Body of pancreas (tissue), 4 donors: ENCODE measurements at places on chromosomes 4 and X. TPM values are rescaled to one million over a fixed set of nuclear protein-coding genes. Genes with fewer than 3 reads are reported as not detected.

ATP2B3 gene
- total RNA-seq = not detected

CDK16 gene
- total RNA-seq = 53.2 TPM

GRCh38 chrX:39813631-39814277, 284.0 kb downstream of the BCOR start:
- peak overlapping the region; percentile 73 for H3K27ac ChIP-seq
- H3K4me3 ChIP-seq = no peak overlapping the region
- no peaks in the 10 kb centered on the region for H3K27me3 ChIP-seq
- no peaks in the 10 kb centered on the region for H3K36me3 ChIP-seq
- peaks cover 18% of the 10 kb centered on the region for H3K4me1 ChIP-seq

DNA sequence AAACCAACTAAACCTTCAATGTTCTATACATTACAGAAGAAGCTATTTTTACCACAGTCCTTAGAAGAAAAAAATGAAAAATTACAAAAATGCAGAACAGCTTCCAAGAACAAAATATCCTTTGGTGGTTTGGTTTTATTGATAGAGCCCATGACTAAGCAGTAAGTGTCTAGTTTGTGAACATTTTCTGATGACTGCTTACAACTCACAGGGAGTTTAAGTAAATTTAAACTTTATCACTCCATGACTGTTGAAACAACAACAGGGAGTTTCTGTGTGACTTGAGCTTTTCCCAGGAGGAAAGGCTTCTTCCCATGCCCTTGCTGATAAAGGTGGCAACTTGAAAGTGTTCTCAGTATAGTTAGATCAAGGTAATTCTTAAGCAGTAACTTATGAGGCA, 2.9 kb downstream of the PF4 start:
- no peaks in the 10 kb centered on the region for H3K36me3 ChIP-seq
- no peak overlapping the region for H3K27ac ChIP-seq
- DNase-seq = no peak
- H3K4me1 ChIP-seq = peaks cover 5% of the 10 kb centered on the region
- no peak overlapping the region for H3K4me3 ChIP-seq
- H3K27me3 ChIP-seq = no peaks in the 10 kb centered on the region

DNA sequence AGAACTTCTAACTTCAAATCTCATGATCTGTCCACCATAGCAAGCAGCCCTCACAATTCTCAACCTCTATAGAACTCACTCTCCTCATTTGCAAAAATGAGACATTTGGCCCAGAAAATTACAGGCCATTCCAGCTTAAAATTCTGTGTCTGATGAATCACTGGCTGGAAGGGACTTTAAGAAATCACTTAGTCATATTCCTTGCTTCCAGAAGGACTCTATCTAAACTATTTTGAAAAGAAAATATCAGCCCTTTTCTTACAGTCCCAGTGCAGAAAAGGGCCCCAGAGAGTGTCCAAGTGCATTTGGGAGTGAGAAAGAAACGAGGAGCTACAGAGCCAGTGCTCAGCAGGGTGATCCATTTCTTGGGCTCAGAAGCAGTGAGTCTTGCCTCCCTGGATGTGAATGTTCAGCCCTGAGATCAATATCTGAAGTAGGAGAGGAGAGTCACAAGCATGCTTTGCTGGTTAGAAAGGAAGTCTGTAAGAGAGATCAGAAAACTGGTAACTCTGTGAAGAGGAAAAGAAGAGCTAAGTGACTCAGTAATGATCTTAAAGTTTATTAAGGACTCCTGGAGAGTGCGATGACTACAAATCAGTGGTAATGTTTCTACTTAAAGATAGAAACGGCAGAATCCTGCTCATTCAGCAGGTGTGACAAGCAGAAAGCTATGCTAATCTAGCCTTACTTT, 139.8 kb downstream of the PALLD start:
- H3K27ac ChIP-seq = no peak overlapping the region
- H3K27me3 ChIP-seq = no peaks in the 10 kb centered on the region
- H3K36me3 ChIP-seq = no peaks in the 10 kb centered on the region
- H3K4me1 ChIP-seq = peaks cover 6% of the 10 kb centered on the region

DNA sequence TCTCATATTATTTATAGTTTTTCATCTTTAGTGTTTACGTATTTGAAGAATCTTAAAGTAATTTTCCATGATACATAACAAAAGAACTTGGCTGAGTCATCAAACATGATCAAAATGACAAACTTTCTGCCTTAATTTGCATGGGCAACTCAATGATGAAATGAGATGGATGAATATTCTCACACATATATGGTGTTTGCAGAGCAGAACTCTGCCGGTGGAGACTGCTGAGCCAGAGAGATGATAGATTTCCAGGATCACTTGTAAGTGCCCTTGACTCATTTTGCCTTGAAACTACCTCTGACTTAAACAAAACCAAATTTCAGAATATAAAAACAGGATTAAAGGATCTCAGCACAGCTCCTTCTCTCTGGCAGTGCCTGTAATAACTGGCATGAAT, 38.2 kb downstream of the TRPC3 start:
- no peak overlapping the region for H3K27ac ChIP-seq
- no peaks in the 10 kb centered on the region for H3K27me3 ChIP-seq
- H3K4me1 ChIP-seq = no peaks in the 10 kb centered on the region
- H3K4me3 ChIP-seq = no peak overlapping the region
- no peak for DNase-seq

- H3K27me3 ChIP-seq = no peaks in the 10 kb centered on the region
- H3K27ac ChIP-seq = no peak overlapping the region
- H3K36me3 ChIP-seq = no peaks in the 10 kb centered on the region
- no peak overlapping the region for H3K4me3 ChIP-seq
- H3K4me1 ChIP-seq = no peaks in the 10 kb centered on the region
Observed at GRCh38 chrX:16772460-16772859, 13.8 kb upstream of the TXLNG start.

- no peaks in the 10 kb centered on the region for H3K27me3 ChIP-seq
- H3K36me3 ChIP-seq = peaks cover 5% of the 10 kb centered on the region
- H3K27ac ChIP-seq = no peak overlapping the region
- H3K4me3 ChIP-seq = no peak overlapping the region
- no peak for DNase-seq
- H3K4me1 ChIP-seq = no peaks in the 10 kb centered on the region
Observed at GRCh38 chr4:98423009-98423408, 161.8 kb downstream of the RAP1GDS1 start.

DNA sequence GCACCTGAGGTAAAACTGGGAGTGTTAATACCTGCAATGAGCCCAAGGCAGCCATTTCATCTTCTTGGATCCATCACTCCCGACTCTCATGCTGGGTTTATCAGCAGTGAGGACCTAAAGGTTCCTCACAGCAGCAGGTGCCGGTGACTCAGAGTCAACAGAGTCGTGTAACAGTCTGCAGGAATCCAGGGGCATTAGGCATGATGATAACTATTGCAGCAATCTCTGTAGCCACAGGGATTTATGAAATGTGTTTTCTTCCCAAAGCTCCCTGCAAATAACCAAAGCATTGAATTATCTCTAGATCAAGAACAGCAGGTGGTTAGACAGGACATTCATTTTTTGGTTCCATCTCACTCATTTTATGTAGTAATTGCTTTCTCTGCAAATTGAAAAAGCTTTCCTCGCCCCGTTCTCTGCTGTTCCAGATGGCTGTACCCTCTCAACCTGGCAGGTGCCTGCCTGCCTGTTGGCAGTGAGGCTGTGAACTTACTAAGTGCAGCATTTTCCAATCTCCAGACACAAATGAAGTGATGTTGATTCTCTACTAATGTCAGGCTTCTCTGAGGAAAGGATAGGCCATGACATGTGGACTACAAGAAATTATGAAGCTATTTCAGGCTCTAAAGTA, 48.1 kb upstream of the TSPAN7 start:
- H3K27me3 ChIP-seq = no peaks in the 10 kb centered on the region
- H3K4me1 ChIP-seq = no peaks in the 10 kb centered on the region
- H3K27ac ChIP-seq = no peak overlapping the region
- no peak overlapping the region for H3K4me3 ChIP-seq

GRCh38 chr4:40940317-40940741, 190.6 kb downstream of the NSUN7 start:
- no peak overlapping the region for H3K27ac ChIP-seq
- H3K36me3 ChIP-seq = no peaks in the 10 kb centered on the region
- DNase-seq = no peak
- H3K27me3 ChIP-seq = no peaks in the 10 kb centered on the region
